Retinal pigment epithelial cell (primary cell): ENCODE measurements at places on chromosomes 3 and 15.

DNA sequence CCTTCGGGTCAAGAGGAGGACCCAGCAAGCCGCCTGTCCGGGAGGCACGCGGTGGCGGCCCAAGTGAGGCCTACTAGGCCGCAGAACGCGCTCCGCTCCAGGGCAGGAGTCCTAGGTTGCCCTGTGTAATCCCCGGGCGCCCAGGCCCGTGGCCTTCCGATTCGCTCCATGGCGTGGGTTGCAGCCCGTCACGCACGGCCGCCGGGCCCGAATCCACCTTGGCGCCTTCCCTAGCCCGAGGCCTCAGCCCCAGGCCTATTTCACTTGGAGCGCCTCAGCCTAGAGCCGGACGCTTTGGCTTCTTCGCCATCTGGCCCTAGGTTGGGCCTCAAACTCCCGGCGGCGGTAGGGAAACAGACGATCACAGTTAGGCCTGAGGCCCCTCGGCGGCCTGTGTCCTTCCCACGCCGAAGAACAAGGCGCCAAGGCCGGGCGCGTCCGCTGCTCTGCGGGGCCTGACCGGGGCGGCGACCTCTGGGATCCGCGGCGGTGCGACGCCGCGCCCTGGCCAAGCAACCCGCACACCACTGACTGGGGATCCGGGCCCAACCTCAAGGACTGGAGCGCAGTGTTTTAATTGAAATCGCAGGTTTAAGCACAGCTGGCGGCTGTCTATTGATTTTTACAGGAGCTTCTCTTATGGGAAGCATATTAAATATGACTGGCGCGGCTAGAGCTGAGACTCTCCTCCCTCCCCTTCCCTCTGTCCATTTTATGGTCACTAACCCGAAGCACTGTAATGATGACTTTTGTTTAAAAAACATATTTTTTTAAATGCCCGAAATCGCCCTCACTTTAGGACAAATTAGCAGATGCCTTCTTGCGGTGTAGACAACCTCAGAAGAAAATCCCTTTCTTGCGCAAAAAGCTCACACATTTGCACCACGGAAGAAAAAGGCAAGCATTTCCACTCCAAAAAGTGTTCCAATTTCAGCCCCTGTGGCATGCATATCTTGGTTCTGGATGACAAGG, 3.8 kb upstream of the FEZF2 start:
- DNase-seq = no peak

GRCh38 chr15:28961391-28961790, 75.6 kb downstream of the APBA2 start:
- no peak for DNase-seq

- DNase-seq = no peak
Observed at GRCh38 chr15:62775932-62776331, 266.6 kb upstream of the TPM1 start.

- DNase-seq = no peak
Observed at GRCh38 chr15:61749169-61749568, 311.1 kb downstream of the VPS13C start.

DNA sequence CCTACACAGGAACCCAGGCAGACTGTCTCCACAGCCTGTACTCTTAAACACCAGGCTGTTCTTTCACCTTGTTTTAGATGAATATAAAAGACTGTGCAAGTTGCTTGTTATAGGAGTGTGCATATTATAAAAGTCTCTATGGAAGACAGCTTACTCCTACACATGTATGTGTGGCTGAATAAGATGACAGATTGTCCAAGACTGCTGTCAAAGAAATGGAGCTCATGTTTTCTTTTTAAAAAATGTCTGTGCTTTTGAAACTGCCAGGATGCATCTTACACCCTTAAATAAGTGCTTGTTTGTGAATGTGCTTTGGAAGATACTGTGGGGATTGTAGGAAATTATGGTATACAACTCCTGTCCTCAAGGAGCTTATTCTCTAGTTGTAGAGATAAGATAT, 237.4 kb downstream of the BBX start:
- no peak for DNase-seq

DNA sequence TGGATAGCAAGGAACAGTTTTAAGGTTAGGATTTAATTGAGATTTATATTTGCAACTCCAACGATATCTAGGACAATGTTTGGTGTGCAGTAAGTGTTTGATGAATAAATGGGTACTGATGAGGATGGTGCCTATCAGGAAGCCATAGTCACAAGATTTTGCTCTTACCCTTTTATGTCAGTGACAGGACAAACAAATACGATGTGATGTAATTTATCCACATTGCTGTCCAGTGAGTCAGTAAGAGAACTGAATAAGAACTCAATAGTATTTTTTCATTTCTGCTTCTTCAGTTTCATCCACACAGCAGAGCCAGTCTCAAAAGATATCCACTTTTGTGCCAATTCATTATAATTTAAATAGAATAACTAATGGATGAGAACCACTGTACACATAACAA, 18.5 kb downstream of the C3orf85 start:
- DNase-seq = no peak
